Mesenteric fat pad (tissue), 1 donor: ENCODE measurements at places on chromosomes 5 and 9. TPM values are rescaled to one million over a fixed set of nuclear protein-coding genes. Genes with fewer than 3 reads are reported as not detected.

DNA sequence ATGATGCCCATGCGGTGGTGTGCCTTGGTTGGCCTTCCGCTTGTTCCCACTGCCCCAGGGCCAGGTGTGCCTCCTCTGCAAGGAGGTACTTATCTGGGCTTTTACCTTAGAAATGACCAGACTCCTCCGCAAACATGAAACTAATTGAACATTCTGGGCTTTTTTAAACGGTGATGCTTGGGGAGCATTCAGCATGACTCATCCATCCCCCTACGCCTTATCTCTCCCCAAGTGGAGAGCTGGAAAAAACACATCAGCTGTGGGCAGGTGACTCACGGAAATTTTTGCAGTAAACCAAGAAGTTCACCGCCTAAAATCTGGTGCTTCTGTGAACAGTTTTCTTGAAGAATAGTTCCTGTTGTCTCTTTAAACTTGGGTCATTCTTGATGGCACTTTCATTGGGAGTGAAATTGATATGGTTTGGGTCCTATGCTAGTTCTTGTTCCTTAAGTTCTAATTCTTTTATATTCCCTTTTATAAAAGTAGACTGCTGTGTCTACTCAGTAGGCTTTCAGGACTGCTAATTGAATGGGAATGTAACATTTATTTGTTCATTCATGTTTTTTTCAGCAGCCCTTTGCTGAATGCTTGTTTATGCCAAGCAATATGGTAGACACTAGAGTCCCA is 39.6 kb downstream of the SFXN1 start:
- no peak for DNase-seq

DNA sequence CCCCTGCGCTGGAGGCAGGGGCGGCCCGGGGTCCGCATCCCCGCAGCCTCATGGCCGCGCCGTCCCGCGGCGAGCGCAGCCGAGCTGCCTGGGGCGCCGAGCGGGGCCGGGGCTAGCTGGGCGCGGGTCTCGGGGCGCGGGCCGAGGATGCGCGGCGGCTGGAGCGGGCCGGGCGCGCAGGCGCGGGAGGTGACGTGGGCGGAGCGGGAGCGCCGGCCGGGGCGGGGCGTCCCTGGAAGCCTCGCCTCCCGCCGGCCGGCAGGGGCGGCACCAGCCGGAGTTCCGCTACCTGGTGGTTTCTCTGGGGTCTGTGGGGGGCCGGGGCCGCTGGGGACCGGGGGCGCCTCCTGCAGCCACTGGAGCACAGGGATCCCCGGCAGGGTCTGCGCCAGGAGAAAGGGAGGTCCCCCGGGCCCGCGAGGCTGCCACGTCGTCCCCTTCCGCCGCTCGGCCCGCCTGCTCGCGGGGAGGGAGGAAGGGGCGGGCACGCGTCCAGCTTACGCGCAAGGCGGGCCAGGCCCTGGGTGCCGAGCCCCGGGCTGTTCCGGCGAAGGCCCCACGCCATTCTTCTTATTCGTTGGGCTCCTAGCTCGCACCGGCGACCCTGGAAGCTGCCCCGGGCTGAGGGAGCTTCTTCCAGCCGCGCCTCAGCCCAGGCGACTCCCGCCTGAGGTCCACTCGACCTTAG is at the start of gene LPCAT1:
TSS of gene LPCAT1 (minus strand) at position 168 of the 688 bp plus-strand sequence. CDS start at position 52, 116 bp downstream.
- DNase-seq: peak; percentile 95

Gene PDE6A
- not detected for total RNA-seq

- DNase-seq: no peak
These were observed 71.9 kb downstream of the ECPAS start for GRCh38 chr9:111412280-111412679.

GRCh38 chr5:1406681-1407640 is 38.3 kb downstream of the SLC6A3 start:
- DNase-seq: no peak

DNA sequence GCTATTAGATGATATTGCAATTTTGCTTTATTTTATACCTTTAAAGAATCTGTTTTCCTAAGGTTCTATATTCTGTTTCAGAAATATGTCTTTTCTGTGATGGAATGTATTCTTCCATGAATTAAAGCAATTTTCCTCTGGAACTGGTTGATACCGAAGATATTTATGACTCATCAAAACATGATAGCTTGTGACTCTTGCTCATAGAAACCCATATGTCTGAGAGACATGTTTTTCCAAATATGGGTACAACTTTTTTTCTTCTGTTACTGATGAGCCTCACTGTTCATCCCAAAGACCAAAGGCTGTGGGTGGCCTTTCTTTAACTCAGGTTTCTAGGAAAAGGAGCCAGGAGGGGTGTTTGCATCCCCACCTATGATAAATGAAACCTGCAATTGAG is 126.1 kb upstream of the PAPPA start:
- no peak for DNase-seq

DNA sequence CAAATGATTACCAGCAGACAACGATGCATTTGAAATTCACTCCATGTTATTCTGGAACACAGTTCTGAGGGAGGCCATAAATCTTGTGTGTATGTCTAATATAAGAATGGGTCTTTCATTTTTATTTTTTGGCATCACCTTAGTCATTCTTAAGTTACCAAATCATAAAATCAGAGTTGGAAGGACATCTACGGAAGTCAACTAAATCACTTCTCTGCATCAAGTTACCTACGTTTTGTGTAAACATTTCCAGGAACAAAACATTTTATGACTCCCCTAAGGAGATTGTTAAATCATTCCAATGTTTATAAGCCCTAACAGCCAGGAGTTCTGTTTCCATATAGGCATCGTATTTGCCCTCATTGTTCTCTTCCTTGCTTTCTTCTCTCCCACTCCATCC is 378.2 kb downstream of the FAM170A start:
- DNase-seq: no peak

Gene FBP2
- not detected for total RNA-seq

GRCh38 chr9:98852961-98853360 is 45.5 kb downstream of the GALNT12 start:
- DNase-seq: peak; percentile 33

- DNase-seq: no peak
These were observed 194.1 kb upstream of the PANK3 start for GRCh38 chr5:168773226-168773625.

- DNase-seq: no peak
These were observed 324.4 kb downstream of the ENC1 start for GRCh38 chr5:74316064-74316603.

- DNase-seq: no peak
These were observed 60.3 kb upstream of the PJA2 start for GRCh38 chr5:109469896-109470662.

GRCh38 chr5:140611020-140611521 is 21.9 kb downstream of the CD14 start:
- no peak for DNase-seq

- no peak for DNase-seq
These were observed 1.6 kb downstream of the CCL19 start for GRCh38 chr9:34689512-34689911.

GRCh38 chr5:93034621-93035590 is 546.1 kb downstream of the NR2F1-AS1 start:
- DNase-seq: no peak

DNA sequence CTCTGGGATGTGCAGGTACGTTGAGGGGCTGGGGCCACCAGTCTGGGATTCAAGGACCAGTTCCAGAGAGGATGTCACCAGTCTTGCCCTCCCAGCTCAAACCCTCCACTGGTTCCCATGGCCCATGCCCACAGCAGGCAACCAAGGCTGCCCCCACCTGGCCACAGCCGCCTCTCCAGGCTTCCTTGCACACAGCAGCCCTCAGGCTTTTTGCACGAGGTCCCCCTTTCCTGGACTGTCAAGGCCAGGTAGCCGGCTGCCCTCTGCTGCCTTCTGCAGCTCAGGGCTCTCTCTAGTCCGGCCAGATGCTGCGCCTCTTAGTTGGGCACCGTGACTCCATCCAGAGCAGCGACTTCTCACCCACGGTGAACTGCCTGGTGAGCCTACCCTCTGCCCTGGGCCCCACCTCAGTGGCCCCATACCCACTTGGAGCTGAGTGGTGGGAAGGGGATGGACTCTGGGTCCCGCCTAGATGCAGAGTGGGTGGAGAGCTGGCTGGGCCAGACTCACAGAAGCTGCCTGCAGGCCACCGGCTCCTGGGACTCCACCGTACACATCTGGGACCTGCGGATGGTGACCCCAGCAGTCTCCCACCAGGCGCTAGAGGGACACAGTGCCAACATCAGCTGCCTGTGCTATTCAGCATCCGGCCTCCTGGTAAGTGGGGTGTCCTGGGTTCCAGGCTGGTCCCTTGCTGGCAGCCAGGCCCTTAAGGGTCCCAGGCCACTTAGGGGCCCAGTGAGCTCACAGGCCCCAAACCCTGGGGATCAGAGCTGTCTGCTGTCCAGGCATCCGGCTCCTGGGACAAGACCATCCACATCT is 2.9 kb downstream of the WDR38 start:
- no peak for DNase-seq

Gene IGFBPL1
- not detected for total RNA-seq
